ENCODE measurements at places on chromosomes 1 and 21. TPM values are rescaled to one million over a fixed set of nuclear protein-coding genes. Genes with fewer than 3 reads are reported as not detected.
A peak's percentile ranks its signal among the peaks of the same experiment; 100 is the strongest.

GRCh38 chr1:234582186-234582585 lies 27.8 kb downstream of the IRF2BP2 start:
- DNase-seq, result no peak

DNA sequence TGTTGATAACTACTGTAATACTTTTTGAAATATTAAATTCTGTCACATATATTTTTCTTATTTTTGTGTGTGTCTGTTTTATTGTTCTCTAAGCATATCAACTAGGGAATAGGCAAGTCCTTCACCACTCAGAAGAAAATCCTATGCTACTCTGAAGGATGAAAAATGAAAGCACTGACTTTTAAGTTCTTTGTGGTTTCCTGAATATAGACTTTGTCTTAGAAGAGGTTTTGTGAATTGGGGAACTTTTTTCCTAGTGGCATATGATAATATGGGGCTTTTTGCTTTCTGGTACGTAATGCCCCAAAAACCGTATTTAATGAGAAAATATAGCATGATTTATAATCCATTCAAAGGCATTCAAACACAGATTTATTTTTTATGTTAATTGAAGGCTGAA lies 136.0 kb downstream of the SNX7 start:
- DNase-seq, result no peak

GRCh38 chr1:225813214-225813964 lies 3.5 kb downstream of the EPHX1 start:
- DNase-seq, result no peak

DNA sequence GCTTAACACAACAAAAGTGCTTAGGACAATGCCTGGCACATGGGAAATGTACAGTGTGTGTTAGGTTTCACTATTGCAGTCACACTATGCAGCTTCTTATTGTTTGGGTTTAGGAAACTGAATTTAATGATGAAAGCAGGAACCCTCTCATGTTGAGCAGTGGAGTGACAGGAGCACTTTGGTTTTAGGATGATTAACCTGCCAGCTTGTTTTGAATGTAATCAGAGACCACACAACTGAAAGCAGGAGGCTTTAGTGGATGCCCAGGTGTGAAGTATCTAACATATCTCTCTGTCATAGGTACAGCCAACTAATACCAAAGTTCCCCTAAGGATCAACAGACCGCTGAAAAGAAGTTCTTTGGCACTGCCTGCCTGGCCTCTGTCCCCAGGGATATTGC lies 406.9 kb upstream of the USP24 start:
- no peak for DNase-seq

DNA sequence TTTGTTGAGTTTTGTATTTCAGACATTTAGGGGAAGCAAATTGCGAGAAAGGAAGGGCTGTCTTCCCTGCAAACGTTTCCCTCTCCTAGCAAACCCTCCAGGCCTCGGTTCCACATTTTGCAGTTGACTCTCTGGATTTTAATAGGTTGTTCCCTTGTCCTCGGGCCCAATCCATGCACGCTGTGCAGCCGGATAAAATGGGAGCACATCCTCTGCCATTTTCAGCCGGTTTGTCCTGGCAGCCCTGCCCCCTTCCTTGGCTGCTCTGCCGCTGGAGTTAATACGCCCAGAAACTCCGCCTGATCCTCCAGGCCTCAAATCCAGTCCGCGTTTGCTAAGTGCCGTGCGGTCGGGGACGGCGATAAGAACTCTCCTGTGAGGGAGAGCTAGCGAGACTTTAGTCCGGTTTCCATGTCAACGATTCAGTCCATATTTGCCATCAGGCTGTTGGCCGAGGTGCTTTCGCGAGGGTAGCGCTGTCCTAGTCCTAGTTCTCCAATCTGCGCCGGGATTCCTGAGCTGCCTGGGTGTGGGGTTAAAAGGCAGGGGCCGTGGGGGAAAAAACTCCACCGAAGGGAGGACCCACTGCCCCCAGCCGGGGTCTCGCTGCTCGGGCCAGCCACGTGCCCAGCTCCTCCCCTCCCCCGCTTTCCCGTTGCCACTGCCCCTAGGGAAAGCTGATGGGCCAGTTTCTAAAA lies 2.9 kb upstream of the ARID1A start:
- peak; percentile 66 for DNase-seq

DNA sequence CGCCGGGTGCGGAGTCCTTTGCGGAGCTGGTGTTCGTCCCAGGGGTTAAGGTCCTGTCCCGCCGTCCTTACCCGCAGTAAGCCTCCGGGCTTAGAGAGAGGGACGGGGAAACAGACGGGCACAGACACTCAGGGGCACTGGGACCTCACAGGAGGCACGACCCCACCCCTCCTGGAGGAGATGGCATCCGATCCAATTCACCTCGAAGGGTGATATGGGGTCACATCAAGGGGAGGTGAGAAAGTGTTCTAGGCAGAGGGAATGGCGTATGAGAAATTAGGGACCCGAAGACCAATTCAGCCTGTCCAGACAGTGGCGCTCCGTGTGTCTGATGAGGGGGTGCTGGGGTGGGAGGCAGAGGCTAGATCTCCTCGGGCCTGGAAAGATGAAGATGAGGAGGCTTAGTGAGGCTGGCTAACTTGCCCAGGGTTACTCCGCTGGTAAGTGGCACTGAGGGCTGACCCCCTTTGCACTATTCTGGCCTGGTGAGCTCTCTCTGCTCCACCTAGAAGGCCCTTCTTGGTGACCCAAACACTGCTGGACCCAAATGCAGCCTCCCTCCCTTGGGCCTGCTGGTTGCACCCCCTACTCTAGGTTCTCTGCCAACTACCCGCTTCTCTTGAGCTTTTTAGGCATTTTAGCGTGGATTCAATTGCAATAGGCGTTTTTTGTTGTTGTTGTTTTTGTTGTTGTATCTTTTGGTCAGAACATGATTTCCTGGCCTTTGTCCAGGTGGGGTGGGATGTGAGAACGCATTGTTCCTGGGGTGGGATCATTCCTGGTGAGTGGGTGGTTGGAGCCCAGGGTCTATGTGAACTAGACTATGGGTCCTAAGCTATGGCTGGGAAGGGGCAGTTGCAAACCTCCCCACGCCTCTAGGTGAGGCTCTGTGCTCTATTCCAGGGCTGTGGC lies 12.3 kb downstream of the BTBD19 start:
- no peak for DNase-seq

DNA sequence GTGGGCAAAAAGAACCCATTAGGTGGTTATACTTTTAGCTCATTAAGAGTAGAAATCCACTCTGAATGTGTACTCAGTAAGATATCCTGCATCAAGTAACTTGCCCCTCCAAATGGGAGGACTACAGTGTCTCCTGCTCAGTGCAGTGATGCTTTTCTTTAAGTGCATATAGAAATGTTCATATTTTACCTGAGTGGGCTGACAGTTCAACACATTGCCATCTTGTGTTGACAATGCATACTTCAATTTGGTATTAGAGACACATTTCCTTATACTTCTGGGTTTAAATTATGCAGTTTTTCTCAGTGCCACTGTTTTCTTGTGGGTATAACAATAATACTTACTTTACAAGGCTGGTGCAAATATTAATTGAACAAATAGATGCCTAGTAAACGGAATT lies 318.6 kb upstream of the TMPRSS15 start:
- DNase-seq, result no peak

DNA sequence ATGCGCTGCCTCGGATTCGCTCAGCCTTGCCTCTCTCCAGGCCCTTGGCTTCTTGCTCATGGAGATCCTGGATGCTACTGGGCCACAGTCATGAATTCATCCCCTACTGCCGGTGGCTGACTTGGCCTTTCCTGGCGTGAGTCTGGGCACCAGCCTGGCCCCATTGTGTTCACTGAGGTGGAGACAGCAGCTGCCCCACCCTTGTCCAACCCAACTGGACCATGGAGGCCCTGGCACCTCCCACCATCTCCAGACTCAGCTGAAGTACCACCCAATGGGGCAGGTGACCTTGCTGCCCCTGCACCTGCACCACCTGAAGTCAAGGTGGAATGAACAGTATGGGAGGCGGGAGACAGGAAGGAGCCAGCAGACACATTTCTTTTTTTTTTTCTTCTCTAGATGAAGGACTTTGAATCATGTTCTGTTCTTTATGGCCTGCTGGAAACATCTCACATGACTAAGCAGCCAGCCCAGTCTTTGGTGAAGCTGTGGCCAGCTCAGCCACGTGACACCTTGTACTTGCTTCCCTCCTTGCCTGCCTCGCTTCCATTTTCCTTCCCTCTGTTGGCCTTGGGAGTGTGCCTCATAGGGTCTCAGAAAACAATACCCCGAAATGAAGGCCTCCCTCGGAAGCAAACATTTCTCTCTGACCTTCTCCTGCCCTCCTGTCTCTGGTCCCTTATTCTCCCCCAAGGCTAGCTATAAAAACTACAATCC lies 3.8 kb upstream of the SLC30A2 start:
- DNase-seq, result no peak

DNA sequence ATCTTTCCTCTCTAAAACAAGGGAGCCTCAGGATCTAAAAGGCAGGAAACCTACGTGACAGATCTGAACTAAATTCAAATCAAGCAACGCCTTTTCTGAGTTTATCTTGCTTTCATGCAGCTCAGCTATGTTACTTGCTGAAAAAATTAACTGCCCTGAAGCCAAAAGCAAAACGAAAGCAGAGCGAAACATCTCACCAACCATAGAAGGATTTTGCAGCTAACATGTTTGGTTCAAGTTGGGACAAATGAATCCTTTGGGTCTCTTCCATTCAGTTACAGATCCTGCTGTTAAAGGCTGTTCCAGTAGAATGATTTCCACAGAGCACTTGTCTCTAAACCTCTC lies 482 bp downstream of the SLC2A5 start:
- DNase-seq, result no peak

- DNase-seq, result no peak
Measured at GRCh38 chr1:175399795-175400194, 207.2 kb upstream of the KIAA0040 start.

GRCh38 chr21:33023574-33024200 lies 2.0 kb upstream of the OLIG2 start:
- DNase-seq, result no peak

GRCh38 chr1:84869720-84870119 lies 23.3 kb downstream of the LPAR3 start:
- DNase-seq, result no peak

GRCh38 chr1:147204080-147204479 lies 21.1 kb downstream of the FMO5 start:
- DNase-seq, result no peak

- no peak for DNase-seq
Measured at GRCh38 chr21:44463724-44464123, 8.4 kb downstream of the LRRC3 start.

- DNase-seq, result no peak
Measured at GRCh38 chr1:231417513-231417912, 4.6 kb downstream of the EGLN1 start.

DNA sequence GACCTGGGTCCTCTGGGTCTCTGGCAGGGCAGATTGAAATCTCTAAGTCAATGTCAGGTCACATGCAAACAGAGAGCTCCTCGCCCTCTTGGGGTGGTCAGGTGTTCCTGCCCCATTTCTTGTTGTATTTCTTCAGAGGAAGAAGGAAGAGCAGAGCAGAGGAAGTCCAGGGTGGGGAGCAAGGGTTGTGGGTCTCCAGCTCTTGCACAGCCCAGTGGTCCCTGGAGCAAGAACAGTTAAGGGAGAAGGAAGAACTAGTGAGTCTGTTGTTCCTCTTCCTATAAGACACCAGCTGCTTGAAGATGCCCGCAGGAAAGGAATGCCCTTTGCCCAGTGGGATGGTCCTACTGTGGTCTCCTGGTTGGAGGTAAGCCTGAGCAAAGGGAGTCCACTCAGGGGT lies 26.3 kb downstream of the MYOG start:
- no peak for DNase-seq

DNA sequence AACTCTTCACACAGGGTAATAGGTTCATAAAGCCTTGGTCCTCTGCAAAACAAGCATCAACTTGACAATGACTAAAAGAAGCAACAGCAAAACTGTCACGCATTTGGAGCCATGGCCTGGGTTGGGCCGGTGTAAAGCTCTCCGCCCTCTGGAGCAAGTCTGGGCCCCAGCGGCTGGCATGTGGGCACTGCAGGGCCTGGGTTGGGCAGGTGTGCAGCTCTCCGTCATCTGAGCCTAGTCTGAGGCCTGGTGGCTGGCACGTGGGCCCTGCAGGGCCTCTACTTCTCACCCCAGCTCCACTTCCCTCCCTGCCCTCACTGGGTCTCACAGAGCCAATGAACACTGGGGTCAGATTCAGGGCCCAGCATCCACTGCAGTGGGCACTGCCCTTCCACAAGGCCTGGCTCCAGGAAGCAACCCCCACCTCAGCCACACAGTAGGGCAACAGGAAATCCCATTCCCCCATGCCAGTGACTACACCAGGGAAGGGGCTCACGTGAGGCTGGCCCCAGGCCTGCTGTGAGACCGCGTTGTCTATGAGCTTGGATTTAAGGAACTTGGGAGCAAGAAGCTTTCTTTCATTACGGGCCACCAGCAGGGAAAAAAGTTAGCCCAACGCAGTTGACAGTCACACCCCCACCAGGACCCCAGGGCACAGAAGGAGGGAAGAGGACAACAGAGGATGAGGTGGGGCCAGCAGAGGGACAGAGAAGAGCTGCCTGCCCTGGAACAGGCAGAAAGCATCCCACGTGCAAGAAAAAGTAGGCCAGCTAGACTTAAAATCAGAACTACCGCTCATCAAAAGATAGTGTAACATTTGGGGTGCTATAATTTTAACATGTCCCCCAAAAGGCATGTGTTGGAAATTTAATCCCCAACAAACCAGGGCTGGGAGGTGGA lies 52.7 kb downstream of the NPHP4 start:
- DNase-seq, result no peak

DNA sequence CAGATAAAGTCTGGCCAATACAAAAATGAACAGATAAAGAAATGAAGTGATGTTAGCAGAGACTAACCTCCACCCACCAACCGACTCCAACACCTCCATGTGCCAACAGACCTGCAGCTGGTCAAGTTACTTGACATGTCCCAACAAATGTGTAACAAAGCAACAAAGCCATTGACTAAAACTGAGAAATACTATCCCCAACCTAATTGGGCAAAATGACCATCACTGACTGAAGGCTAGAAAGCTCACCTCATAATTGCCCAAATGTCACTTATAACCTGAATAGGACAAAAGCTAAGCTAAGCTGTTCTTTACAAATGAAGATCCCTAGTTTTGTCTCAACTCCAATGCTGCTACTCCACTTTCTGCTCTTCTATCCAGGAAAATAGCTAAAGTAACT lies 7.5 kb downstream of the KDM5B start:
- no peak for DNase-seq

DNA sequence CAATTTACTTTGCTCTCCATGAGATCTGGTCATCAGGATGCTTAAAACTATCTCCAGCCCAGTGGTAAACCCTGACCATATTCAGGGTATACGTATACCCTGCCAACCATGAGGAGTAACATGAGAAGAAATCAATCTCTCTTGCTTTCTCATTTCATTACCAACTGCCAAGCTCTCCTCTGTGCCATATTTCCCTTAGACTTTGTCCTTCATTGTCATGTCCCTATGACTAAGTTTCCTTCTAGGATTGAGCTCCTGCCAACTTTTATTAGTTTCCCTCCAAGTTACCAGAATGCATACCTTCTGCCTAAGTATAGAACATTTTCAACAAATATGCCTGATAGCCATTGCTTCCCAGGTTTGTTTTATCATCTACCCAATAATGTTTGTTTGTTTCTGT lies 1113.9 kb upstream of the B3GALT2 start:
- no peak for DNase-seq

Gene TSPAN1
- total RNA-seq, result 1.9 TPM

Gene TIAM1
- total RNA-seq, result 51.0 TPM

Gene MX2
- 4.3 TPM for total RNA-seq

Gene NEGR1
- 8.8 TPM for total RNA-seq

Gene FOXO6
- total RNA-seq, result not detected

Gene PCBP3
- not detected for total RNA-seq

Gene TRAF3IP3
- 1.2 TPM for total RNA-seq

Gene UMODL1
- not detected for total RNA-seq

Gene SLC39A1
- total RNA-seq, result 57.6 TPM

Gene PCP4L1
- 11.7 TPM for total RNA-seq

Gene TBX19
- 0.53 TPM for total RNA-seq

Gene AKR7A3
- 1.6 TPM for total RNA-seq

Gene ZMYM4
- 33.8 TPM for total RNA-seq

Gene SPATA1
- total RNA-seq, result not detected
